Activated effector memory CD4-positive, alpha-beta T cell treated with Interleukin-2 at 50 U/mL for 16 hours (primary cell): ENCODE measurements at places on chromosomes 4 and X.

- DNase-seq: no peak
Measured at GRCh38 chrX:9598344-9598743, 133.5 kb downstream of the TBL1X start.

DNA sequence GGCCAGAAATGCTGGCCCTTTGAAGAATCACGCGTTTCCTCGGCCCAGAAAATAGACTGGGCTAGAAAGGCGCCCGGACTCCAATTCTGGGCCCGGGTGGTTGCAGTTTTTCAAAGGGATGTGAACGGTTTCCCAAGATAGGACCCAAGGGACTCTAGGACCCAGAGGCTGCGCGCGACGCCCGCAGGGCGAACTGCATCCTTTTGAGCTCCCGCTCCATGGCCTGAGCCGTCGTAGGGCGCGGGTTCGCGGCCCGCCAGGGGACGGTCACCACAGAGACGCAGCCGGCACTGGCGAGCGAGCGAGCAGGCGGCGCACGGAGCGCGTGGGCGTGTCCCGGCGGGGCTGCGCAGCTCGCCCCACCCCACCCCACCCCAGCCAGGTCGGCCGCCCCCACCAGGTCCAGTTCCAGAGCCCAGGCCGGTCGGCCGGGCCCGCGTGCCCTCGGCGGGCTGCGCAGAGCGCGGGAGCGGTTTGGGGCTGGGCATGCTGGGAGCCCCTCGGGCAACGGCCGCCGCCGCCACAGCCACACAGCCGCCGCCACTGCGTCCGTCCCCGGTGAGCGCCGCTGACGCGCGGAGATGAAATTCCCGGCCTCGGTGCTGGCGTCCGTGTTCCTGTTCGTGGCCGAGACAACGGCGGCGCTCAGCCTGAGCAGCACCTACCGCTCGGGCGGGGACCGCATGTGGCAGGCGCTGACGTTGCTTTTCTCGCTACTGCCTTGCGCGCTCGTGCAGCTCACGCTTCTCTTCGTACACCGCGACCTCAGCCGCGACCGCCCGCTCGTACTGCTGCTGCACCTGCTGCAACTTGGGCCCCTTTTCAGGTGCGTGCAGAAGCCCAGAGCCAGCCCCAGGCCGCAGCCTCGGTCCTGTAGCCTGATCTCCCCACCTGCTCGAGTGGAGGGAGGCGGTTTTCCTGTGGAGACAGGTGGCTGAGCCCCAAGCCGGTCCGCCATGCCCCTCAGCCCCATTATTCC lies at the start of gene XK:
XK (plus strand) TSS at position 411 of the 979 bp plus-strand sequence; CDS start at position 582, 171 bp downstream.
- DNase-seq: no peak

GRCh38 chr4:186203406-186203805 lies 12.0 kb downstream of the CYP4V2 start:
- no peak for DNase-seq

DNA sequence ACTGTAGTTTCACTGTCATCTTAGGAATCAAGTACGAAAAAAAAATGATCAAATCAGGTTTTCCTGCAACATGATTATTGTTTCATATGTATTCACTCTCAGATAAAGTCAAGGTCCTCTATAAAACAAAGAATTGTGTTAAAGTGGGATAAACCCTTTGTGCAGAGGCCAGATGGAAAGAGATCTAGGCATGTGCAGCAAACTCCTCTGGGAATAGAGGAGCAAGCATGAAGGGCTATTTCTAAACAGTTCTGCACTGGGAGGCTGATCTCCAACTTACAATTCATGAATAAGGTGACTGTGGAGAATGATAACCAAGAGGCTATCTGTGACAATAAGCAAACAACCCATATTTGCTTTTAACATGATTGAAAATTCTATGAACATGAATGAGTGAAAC lies 2.4 kb upstream of the WDFY3 start:
- DNase-seq: no peak

GRCh38 chrX:13090339-13091110 lies 46.1 kb upstream of the FAM9C start:
- no peak for DNase-seq

GRCh38 chr4:103204111-103204510 lies 6.0 kb upstream of the CENPE start:
- DNase-seq: no peak

- no peak for DNase-seq
Measured at GRCh38 chr4:629915-630641, 4.7 kb downstream of the PDE6B start.

- peak; percentile 28 for DNase-seq
Measured at GRCh38 chr4:6892190-6892908, 17.3 kb upstream of the TBC1D14 start.

DNA sequence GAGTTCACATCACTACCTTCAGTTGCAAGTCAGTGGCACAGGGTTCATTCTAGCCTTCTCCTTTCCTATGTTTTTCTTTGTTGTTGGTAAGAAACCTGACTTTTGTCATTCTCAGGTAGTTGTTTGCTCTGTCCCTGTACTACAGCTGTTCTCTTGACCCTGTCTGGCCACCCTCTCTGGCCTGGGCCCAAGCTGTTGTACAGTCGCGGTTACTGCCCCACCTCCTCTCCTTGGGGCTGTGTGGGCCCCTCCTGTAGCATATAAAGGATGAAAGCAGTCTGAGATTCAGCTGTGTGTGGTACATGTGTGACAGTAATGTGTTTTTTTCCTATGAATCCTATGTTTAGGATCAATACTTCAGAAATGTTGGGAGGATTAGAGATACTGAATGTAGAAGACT lies 12.5 kb downstream of the MOB1B start:
- DNase-seq: no peak

GRCh38 chr4:177384856-177385397 lies 57.3 kb downstream of the AGA start:
- DNase-seq: no peak
